ENCODE measurements at places on chromosomes 3 and 15.
A peak's percentile ranks its signal among the peaks of the same experiment; 100 is the strongest.

DNA sequence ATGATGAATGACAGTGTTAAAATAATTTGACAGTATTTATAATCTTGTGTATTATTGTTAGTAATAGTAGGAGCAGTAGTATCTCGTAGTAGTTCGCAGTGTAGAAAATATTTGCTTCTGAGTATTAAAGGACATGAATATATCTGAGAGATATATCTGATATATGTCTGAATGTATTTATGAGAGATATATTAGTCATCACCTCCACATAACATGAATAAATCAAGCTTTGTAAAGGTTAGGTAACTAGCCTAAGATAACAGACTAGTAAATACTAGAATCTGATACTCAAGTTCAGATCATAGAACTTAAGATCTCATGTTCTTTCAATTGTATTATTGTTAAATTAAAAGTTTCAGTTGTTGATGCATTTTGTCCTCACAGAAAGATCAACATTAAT lies 130.5 kb downstream of the UBE2E2 start:
- no peak for DNase-seq

GRCh38 chr15:89391685-89392257 lies 57.1 kb upstream of the POLG start:
- DNase-seq, result no peak

GRCh38 chr3:48945432-48945831 lies 26.8 kb downstream of the ARIH2 start:
- no peak for DNase-seq

- no peak for DNase-seq
These were observed 20.9 kb upstream of the FSTL1 start for GRCh38 chr3:120471643-120472042.

GRCh38 chr3:129623447-129624118 lies 17.1 kb upstream of the PLXND1 start:
- peak; percentile 69 for DNase-seq

- DNase-seq, result no peak
These were observed 109.9 kb downstream of the TLE3 start for GRCh38 chr15:69987492-69988489.

- peak; percentile 23 for DNase-seq
These were observed 256.5 kb downstream of the SHQ1 start for GRCh38 chr3:72591522-72592421.

DNA sequence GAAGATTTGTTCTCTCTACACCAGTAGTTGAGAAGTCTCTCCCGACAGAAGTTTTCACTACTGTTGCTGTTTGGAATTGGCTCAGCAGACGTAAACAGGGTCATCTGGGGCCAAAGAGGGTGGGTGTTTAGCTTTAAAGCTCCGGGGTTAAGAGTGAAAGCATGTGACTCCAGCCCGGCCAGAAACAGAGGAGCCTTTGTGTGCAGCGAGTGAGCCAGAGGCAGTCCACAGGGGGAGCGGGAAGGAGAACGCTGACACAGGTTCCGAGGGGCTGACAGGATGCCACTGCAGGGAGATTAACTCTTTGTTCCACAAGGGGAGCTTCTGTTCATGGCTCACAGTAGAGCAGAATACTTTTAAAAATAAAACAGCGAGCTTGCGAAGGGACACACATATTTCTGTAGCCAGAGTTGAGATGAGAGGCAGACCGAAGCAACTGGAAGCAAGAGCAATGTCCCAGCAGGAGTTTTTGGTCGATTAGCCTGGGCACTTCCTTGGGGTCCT lies 26.9 kb downstream of the BMF start:
- peak; percentile 77 for DNase-seq

DNA sequence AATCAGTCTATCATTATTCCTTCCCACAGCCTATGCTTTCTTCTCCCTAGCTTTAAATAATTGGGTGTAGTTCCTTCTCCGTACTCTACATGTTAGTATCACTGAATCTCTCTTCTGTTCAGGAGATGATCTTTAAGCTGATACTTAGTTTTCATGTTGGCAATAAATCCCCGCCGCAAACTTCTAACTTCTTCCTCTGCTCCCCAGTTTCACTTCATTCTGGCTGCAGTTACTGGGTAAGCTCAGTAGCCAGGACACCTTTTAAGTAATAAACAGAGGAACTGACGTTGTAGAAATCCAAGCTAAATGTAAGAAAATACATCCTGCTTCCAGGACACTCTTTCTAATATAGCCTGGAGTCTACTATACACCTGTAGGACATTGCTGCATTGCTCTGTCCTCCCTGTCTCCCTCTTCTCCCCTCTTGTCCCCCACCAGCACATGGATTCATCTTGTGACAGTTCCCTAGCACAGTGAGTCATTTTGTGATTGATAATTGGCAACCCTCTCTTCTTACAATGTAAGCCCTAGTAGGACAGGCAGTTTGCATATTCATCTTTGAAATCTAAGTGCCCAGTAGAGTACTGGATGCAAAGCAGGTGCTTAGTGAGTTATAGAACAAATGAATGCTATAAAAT lies 598.2 kb downstream of the UNC13C start:
- DNase-seq, result no peak

GRCh38 chr3:29525254-29525881 lies 244.5 kb downstream of the RBMS3 start:
- peak; percentile 16 for DNase-seq

- DNase-seq, result no peak
These were observed 481.5 kb downstream of the PDCD6IP start for GRCh38 chr3:34279901-34280300.

GRCh38 chr3:84442533-84442932 lies 516.3 kb upstream of the CADM2 start:
- no peak for DNase-seq

- DNase-seq, result no peak
These were observed 106.1 kb upstream of the TNFAIP8L3 start for GRCh38 chr15:51200792-51201191.

GRCh38 chr3:180188512-180189309 lies 152.0 kb upstream of the PEX5L start:
- DNase-seq, result no peak

DNA sequence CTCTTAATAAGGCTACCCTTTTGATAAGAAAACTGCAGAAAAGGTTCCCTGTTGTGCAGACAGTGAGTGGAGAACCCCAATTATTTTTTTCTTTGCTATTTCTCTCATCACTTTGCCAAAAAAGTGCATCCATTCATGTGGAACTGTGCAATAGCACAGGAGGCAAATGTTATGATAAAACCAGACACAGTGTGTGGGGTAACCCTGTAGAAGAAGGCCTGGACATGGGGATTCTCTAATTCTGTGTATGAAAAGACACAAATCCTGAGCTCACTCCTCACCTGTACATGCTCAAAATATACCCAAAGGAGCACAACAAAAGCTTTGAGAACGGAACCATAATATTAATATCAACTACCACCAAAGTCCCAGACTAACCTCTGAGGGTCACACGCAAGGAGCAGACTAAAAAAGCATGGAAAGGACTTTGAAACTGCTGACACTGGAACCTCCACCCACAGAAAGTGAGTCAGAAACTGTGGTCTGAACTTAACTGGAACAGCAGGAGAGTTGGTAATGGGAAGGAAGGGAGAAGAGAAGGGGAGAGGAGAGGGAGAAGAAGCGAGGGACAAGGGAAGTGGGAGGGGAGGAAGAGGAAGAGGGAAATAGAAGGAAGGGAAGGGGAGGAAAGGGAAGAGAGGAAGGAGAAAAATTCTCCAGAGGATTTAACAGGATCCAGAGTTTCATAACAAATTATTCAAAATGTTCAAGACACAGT lies 299.9 kb downstream of the TBC1D5 start:
- no peak for DNase-seq

GRCh38 chr15:69161079-69161877 lies 843 bp downstream of the GLCE start:
- peak; percentile 51 for DNase-seq

GRCh38 chr15:95025924-95026728 lies 794.8 kb downstream of the MCTP2 start:
- peak; percentile 13 for DNase-seq

- DNase-seq, result no peak
These were observed 15.9 kb downstream of the SLC49A4 start for GRCh38 chr3:122810734-122811133.

GRCh38 chr3:194939949-194940770 lies 254.5 kb downstream of the FAM43A start:
- DNase-seq, result no peak

- no peak for DNase-seq
These were observed 500.6 kb upstream of the AGTR1 start for GRCh38 chr3:148197061-148197460.

- DNase-seq, result no peak
These were observed 9.9 kb downstream of the APOD start for GRCh38 chr3:195573611-195574496.

- no peak for DNase-seq
These were observed 7.8 kb downstream of the SCG5 start for GRCh38 chr15:32649342-32649741.

- DNase-seq, result no peak
These were observed 6.0 kb downstream of the GNB5 start for GRCh38 chr15:52185151-52185561.

DNA sequence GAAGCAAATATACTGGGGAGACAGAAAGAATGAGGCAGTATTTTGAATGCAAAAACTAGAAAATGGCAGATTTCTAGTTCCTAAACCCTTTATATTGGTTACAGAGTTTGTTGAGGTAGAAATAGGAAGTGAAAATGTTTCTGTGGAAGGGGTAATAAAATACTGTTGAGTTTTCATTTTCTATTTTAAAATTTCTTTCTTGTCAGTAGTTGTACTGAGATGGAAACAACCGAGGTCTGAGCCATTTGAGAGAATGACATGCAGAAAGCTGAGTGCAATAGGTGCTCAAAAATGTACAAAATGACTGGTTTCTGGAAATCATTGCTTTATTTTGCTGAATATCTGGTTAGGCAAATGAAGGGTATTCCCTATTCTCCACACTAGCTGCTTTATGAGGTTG lies 361.4 kb downstream of the CHL1 start:
- no peak for DNase-seq
